Stimulated activated CD8-positive, alpha-beta memory T cell treated with anti-CD3 and anti-CD28 coated beads, Interleukin-15, amount 100 ng/mL, for 48 hours (primary cell): ENCODE measurements at places on chromosomes 1 and 21.

DNA sequence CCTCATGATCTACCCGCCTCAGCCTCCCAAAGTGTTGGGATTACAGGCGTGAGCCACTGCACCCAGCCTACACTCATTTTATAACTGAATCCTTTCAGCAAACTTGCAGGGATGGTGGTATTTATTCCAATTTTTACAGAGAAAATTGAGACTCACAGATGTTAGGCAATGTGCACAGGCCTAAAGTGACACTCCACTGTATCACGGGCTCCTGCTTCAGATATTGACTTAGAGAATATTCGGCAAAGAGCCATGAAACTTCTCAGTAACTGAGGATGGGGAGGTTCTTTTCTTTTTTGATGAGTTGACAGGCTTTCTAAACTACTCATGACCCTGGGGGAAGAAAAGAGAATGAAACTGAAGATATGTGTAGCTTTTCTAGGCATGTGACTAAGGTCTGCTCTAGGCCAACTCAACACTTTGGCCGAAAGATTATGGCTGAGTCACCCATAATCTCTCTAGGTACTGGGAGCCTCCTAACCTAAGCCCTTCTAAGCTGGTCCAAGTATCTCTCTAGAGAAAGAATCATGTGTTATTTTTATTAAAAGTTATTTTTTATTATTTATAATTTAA is 19.9 kb upstream of the PTCH2 start:
- no peak for DNase-seq

- no peak for DNase-seq
Observed at GRCh38 chr1:235776396-235776795, 90.3 kb downstream of the LYST start.

DNA sequence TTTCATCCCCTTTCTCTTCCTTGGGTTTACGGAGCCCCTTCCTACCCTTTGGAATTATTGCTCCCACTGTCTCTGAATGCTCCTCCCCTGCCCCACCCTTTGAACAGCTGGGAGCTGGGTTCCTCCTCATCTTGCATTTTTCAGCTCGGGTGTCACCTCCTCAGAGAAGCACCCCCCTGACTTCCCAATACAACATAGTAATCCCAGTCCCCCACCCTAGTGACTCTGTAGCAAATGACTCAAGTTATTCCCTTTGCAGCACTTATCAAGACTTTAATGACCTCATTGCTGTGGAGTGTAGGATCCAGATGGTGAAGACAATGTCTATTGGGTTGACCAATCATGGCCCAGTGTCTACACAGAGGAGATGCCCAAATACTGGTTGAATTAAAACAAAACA is 8.9 kb upstream of the VWA5B1 start:
- no peak for DNase-seq

GRCh38 chr1:204070895-204071294 is 2.0 kb upstream of the SOX13 start:
- DNase-seq = no peak

DNA sequence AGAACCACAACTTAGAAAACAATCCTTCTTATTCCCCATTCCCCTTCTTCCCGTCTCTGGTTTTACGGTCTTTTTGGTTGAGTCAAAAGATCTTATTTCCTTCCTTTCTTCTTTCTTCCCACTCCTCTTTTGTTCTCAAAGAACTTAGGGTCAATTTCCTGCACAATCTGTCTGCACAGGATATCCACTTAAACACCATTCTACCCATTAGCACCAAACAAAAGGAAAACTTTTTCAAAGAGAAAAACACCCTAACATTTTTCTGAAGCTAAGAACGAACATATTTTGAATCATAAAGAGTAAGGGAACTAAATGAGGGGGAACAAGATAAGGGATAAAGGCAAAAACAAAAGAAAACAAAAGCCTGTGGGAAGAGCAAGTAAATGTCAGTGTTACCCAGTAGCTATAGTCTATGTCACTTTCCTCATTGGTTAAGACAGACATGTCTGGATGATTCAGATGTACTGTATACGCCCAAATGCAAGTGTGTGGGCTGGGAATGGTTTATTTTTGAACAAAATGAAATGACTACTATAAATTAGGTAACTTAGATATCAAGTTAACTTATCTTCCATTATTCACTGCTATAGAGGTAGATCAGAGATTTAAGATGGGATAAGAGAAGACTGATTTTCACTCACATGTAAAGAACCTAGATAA is 59.9 kb downstream of the TOR3A start:
- DNase-seq = no peak

- no peak for DNase-seq
Observed at GRCh38 chr21:46039891-46040660, 57.8 kb upstream of the COL6A2 start.

GRCh38 chr1:34292472-34292871 is 115.8 kb downstream of the C1orf94 start:
- no peak for DNase-seq

- DNase-seq = no peak
Observed at GRCh38 chr1:86848654-86849053, 65.3 kb downstream of the SELENOF start.

GRCh38 chr1:242854466-242854865 is 330.0 kb upstream of the PLD5 start:
- DNase-seq = no peak

GRCh38 chr21:17768840-17769446 is 50.2 kb downstream of the C21orf91 start:
- no peak for DNase-seq

DNA sequence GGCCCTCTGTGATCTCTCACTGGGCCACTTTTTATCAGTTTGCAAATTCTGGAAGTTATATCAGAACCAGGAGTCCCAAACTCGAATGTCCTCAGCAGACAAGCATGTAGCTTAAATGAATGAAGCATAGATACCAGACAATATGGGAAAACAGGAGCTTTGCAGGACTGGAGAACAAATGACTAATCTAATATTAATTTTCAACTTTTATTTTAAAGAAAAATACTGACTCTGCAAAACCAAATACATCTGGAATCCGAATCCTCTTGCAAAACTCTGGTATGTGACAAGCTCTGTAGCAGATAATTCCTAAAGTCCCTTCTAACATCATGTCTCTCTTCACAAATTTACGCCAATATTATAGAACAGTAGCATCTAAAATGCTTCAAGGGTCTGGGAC is 427.4 kb downstream of the TTLL7 start:
- no peak for DNase-seq

DNA sequence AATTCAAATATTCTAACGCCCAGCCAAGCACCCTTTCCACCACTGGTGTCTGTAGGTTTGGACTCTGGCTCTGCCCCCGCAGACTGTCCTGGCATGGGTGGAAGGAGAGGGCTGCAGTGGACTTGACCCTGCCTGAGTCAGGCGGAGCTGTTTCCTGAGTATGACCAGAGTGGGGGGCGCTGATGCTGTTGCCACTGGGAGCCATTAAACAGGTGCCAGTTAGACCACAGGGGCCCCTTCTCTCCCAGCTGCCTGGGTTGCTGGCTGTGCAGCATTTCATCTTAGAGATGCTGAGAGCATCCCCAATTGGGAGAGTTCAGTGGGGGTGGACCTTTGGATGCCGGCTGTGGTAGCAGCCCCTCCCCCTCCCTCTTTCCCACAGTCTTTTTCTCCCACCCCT is 539.5 kb downstream of the MATN1 start:
- DNase-seq = no peak

- DNase-seq = no peak
Observed at GRCh38 chr21:37821786-37822450, 94.3 kb downstream of the KCNJ6 start.

DNA sequence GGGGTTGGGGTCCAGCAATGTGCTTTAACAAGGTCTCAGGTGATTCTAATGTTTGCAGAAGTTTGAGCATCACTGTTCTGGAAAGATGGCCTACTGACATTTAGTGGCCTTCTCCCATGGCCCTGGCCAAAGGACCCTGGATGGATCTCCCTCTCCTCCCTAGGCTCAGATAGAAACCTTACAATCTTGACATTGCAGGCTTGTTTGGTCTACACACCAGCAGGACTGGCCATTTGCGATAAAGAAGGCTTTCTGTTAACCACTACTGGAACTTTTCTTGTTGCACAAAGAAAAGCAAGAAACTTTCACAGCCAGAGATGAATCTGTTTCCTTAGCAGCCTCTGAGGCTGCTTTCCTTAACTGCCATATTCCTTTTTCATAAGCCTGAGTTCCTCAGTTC is 6.2 kb downstream of the DNALI1 start:
- no peak for DNase-seq

GRCh38 chr1:156266051-156266450 is 16.6 kb downstream of the SMG5 start:
- DNase-seq = no peak

- no peak for DNase-seq
Observed at GRCh38 chr1:8740034-8740449, 77.4 kb downstream of the RERE start.

DNA sequence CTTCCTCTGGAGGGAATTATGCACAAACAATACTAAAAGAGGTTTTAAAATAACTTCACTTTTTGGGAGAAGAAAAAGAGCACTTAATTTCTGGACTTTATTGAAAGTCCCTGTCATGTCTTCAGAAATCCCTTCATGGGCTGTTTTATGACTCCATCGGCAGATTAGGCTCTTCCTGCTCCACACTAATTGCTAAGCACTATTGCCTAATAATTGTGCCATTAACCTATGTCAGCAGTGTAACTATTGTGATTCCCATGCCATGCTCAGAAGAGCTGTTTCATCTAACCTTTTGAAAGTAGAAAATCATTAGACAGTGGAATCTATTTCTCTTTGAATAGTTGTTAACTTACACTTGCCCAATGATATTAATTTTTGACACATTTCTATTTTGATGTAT is 489.3 kb upstream of the RUNX1 start:
- DNase-seq = no peak

- no peak for DNase-seq
Observed at GRCh38 chr1:24289937-24290595, 29.1 kb upstream of the GRHL3 start.

DNA sequence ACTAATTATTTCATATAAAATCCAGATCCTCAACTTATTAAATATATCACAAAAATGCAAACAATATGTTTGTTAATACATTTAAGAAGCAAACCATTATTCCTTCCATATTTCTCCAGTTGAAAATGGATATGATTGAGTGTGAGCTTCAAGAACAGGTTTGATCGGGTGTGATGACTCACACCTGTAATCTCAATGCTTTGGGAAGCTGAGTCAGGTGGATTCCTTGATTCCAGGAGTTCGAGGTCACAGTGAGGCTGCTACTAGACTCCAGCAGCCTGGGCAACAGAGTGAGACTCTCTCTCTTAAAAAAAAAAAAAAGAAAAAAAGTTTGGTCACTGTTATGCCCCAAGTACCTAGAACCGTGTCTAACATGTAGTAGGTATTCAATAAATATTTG is 42.9 kb upstream of the RRP15 start:
- DNase-seq = no peak

GRCh38 chr1:23980728-23981070 is 572 bp upstream of the SRSF10 start:
- peak; percentile 40 for DNase-seq

DNA sequence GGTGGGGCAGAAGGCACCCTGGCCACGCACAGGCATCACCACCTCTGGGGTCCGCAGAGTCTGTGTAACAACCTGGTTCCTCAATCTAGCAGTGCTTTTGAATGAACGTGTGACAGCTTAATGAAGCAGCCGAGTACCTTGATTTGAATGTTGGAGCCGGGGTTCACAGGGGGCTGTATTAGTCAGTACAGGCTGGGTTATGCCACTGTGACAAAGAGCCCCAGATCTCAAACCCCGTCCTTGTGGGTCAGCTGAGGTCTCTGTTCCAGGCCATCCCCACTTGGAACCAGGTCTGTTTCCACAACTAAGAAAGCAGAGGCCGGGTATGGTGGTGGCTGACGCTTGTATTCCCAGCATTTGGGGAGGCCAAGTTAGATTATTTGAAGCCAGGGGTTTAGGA is 10.5 kb downstream of the TMEM240 start:
- no peak for DNase-seq

DNA sequence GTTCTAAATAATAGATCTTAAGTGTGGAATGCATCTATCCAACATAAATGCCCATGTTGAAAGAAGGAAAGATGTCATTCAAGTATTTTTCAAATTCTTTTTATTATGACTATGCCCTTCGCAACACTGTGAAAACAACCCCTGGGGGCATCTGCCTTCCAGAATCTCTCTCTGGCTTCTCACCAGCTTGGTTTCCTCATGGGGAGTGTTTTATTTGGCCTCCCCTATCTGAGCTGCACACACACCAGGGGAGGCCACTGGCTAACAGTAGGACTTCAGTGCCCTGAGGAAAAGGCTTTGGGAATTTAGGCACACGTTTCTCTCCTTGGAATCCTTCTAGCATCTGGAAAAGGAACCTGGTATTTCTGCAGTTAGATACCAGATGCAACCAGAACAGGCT is 130.6 kb downstream of the EDEM3 start:
- DNase-seq = no peak

- DNase-seq = no peak
Observed at GRCh38 chr1:95311014-95311413, 77.0 kb downstream of the RWDD3 start.

DNA sequence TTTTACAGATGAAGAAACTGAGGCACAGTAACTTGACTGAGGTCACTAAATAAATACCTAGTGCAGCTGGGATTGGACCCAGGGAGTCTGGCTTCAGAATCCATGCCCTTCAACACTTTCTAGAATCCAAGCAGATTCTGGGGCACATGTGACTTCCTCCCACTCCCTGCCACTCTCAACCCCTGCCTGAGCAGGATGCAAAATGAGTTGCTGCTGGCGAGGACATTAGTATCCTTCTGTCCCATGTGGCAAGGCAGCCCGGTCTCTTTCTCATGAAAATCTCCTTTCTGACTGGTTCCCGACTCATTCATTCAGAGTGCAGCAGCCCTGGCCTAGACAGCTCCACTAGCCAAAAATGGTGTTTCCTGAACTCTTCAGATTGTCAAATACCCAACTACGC is 28.4 kb downstream of the TNNT2 start:
- no peak for DNase-seq

DNA sequence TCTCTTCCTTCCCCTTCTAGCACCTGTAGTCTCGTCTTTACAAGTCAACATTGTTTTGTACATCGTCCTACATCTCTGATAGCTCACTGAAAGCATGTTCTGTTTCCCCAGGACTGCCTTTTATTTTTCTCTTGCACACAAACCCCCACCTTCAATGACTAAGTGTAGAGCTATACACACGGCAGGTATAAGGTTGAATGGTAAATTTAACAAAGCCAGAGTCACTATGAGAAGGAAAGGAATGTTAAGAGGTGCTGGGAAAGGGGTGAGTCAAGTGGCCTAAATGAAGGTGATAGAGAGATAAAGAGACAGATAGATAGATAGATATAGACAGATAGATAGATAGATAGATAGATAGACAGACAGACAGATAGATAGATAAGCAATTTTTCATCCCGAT is 134.3 kb upstream of the ATP1B1 start:
- DNase-seq = no peak

DNA sequence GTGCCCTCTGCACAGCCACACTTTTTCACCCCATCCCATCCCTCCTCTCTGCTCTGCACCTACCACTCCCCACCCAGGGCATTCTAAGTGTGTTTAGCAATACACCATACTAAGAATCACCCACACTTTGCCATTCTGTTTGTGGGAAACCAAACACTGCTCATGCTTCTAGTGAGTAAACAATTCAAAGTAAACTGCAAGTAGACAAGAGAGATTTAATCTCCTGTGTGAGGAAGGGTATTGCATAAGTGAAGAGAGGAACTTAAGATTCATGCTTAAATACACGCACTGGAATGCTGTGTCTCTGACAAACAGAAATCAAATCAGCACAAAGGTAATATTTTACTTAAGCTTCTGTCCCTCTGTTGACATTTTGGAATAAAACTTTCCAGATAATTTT is 4.8 kb upstream of the EDARADD start:
- DNase-seq = no peak
